ENCODE measurements at places on chromosomes 6 and 20.

GRCh38 chr6:134826889-134827737 is 122.8 kb downstream of the ALDH8A1 start:
- no peak for DNase-seq

- no peak for DNase-seq
These were observed 13.7 kb downstream of the KIF3B start for GRCh38 chr20:32291166-32291565.

DNA sequence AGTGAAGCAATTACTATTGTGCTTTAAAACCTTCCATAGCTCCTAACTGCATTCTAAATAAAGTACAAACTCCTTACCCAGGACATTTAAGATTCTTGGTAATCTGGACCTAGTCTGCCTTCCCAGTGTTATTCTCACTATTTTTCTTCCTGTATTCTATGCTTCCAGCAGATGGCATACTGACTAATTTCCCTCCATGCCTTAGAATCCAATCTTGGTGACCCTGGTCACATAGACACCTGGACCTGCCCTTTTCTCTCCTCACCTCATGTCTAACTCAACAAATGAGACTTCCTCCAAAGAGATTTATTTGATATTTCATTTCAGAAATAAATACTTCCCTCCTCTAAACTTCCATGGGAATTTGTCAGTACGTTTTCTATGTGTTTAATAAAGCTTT is 25.8 kb downstream of the ROS1 start:
- DNase-seq, result no peak

GRCh38 chr6:515267-515666 is 123.7 kb downstream of the IRF4 start:
- no peak for DNase-seq

GRCh38 chr20:20955892-20956291 is 150.3 kb downstream of the LINC00237 start:
- DNase-seq, result no peak

GRCh38 chr6:18330548-18331081 is 56.5 kb upstream of the RNF144B start:
- DNase-seq, result no peak

- DNase-seq, result no peak
These were observed 809.7 kb downstream of the MAFB start for GRCh38 chr20:39879296-39879695.

- DNase-seq, result no peak
These were observed 109.0 kb downstream of the TFAP2A start for GRCh38 chr6:10305790-10306415.

GRCh38 chr6:130434174-130434873 is 68.5 kb downstream of the TMEM200A start:
- DNase-seq, result no peak

GRCh38 chr20:11296221-11296620 is 621.5 kb upstream of the BTBD3 start:
- DNase-seq, result no peak

DNA sequence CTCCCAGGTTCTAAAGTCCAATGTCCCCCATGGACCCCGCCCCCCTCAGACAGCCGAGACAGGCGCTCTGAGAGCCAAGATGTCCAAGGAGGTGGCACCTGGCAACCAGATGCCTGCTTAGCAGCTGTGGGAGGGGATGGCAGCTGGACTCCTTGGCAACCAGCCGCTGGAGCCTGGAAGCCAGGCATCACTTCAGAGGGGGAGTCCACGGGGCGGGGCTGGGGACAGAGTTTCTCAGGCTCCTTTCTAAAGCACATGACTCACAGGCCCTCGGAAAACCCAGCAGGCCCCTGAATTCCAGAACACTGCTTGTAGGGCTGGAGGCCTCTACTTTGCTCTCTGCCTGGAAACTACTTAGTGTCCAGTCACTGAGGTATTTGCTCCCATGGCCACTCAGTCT is 51.5 kb downstream of the PREX1 start:
- DNase-seq, result no peak

DNA sequence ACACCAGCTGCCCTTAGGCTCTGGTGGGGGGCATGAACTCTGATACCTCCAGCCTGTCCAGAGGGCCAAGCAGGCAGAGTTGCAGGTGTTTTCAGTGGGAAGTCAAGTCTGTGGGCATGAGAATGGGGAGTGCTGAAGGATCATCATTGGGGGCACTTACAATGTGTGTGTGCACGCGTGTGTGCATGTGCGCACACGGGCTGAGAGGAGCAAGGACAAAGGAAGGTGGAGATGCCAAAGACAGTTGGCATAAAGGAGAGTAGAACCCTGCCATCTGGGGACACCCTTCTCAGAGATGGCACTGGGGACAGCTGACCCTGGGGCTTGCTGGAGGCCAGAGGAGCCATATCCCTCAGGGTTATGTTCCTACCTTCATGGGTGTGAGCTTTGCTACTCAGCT is 408.4 kb upstream of the CHD6 start:
- DNase-seq, result no peak

All from esophagus squamous epithelium (tissue), 5 donors.